ENCODE measurements at places on chromosomes 6 and 20.

- DNase-seq: no peak
These were observed 3.1 kb downstream of the LRP11 start for GRCh38 chr6:149860834-149861602.

- DNase-seq: no peak
These were observed 121.7 kb upstream of the MYLIP start for GRCh38 chr6:16007146-16007545.

DNA sequence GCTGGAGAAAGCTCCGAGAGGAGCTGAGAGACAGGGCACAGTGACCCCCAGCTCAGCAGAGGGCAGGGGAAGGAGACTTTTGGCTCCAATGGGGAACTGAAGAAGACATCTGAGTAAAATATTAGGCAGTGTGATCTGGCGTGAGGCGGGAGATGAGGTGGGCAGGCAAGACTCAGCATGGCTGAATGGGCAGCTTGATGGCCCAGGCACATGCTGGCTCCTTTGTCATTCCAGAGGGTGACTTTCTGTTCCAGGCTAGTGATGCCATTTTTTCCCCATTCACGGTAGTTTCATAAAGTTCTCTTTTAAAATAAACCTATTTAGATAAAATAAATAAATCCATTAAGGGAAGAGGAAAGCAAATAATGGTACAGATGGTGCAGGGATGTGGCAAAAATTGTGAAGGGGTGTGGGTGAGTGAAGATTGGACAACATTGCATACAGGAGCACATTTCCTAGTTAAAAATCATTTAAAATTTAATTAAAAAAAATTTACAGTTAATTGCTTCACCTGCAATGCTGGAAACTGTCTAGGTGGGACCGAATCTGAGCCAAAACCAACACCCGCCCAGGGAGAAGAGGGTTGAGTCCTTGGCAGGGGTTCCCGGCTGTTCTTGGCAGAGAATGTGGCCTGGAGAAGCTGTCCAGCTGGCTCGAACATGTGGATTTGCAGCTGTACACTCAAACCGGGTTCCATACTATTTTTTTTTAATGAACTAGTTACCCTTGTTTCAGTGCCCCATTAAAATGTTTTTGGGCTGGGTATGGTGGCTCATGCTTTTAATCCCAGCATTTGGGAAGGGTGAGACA is 41.7 kb upstream of the PRELID3B start:
- no peak for DNase-seq

DNA sequence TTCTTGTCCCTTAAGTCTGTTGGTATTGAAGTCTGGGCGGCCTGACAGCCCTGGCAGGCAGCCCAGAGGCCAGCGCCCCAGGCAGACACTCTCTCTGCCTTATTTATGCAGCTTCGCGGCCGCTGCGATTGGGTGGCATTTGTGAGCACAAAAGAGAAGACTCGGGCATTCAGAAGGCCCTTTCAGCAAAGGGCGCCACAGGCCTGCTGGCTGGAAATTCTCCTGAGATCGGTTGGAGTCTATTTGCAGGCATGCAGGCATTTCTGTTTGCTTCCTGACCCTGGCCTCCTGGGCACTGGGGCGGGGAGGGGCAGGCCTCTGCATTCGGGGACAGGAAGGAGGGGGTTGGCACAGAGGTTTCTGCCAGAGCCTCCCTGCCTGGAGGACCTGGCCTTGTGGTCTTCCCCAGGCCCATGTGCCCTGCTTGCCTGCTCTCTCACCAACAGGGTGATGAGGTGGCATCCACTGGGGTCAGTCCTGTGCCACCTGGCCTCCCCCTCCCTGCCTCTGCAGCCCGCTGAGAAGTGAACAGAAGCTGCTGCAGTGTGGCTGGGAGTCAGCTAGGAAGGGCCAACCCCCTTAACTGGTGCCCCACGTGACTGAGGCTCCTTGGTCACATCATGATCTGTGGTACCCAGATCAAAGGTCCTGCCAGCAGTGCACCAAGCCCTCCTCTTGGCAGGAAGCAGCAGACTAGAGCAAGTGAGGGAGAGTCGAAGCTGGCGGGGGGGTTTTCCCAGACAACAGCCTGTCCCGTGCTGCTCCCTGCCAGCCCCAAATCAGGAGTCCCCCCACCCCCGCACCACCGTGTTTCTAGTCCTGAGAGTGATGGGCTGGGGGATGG is 16.6 kb upstream of the CCDC167 start:
- no peak for DNase-seq

GRCh38 chr6:153852034-153852433 is 187.0 kb upstream of the OPRM1 start:
- DNase-seq: no peak

GRCh38 chr20:45629496-45630100 is at the start of gene WFDC10A:
Gene WFDC10A, plus strand, starts transcription at chr20:45629739. Its CDS starts 75 bp downstream, at chr20:45629814.
- peak; percentile 34 for DNase-seq

DNA sequence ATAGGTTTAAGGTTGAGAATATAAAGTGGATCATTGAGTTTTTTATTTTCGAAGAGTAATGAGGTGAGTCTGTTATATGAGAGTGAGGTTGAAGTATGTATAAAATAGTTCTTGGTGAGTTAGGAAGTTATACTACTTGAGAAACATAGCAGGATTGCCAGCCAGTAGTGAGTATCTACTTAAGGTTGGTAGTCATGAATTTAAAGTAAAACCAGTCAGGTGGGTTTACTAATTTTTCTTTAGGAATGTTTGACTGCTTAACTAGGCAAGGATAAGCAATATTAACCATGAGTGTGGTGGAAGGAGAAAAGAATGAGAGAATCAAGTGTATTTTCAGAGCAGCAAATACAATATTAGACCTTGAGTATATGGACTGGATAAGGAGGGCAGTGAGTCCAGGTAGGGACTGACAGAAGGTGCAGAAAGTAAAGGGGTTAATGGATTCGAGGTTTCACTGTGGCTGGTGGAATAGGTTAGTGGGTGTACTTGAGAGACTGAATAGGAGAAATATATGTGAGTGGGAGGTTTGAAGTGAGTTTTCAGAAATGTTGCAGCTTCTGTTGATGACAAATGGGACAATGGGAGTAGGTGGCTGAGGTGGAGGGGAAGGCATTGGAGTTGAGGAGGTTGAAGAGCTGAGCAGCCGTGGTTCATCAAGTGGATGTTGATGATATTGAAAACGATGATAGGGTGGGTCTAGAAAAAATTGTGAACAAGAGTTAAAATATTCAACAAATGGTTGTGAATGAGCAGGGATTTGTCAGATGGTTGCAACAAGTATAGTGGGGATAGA is 232.5 kb upstream of the ASCC3 start:
- DNase-seq: no peak

DNA sequence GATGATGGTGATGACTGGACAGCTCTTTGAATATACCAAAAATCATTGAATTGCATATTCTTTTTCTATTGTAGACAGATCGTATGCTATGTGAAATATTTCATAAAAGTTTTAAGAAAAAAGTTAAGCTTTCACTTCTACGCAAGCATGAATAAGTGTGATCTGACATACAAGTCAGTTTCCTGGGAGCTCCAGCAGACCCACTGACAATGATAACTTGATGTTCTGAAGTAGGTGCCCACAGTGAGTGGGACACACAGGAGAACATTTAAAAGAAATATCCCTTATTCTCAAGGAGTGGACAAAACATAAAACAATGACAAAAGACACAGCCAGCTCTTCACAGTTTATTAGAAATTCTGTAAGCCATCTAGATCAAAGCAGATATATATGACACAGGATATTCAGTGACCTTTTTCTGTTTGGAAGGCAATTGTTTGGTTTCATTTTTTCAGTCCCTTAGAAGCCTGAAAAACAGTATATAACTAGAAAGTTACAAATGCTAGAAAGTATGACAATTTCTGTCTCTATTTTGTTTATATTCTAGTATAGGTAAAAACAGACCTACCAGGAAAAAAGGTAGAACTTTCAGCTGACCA is 101.4 kb downstream of the IRF4 start:
- no peak for DNase-seq

GRCh38 chr6:9702914-9703313 is 712.0 kb downstream of the TFAP2A start:
- no peak for DNase-seq

DNA sequence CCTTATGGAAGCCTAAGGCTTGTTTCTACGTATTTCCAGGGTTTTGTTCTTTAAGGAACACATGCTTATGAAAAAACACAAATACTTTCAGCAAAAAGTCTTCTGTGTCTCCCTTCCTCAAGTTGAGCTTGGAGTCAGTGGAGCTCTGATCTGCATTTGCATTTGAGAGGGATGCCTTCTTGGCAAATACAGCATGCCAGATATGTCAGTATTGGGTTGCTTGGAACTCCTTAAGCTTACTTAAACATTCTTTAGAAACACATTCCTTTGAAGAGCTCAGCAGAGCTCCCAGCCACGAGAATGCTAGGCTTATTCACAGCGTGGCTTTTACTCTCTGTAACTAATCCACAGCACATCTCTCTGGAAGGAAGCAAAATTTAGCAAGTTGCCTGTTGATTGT is 68.3 kb downstream of the ANKRD6 start:
- no peak for DNase-seq

DNA sequence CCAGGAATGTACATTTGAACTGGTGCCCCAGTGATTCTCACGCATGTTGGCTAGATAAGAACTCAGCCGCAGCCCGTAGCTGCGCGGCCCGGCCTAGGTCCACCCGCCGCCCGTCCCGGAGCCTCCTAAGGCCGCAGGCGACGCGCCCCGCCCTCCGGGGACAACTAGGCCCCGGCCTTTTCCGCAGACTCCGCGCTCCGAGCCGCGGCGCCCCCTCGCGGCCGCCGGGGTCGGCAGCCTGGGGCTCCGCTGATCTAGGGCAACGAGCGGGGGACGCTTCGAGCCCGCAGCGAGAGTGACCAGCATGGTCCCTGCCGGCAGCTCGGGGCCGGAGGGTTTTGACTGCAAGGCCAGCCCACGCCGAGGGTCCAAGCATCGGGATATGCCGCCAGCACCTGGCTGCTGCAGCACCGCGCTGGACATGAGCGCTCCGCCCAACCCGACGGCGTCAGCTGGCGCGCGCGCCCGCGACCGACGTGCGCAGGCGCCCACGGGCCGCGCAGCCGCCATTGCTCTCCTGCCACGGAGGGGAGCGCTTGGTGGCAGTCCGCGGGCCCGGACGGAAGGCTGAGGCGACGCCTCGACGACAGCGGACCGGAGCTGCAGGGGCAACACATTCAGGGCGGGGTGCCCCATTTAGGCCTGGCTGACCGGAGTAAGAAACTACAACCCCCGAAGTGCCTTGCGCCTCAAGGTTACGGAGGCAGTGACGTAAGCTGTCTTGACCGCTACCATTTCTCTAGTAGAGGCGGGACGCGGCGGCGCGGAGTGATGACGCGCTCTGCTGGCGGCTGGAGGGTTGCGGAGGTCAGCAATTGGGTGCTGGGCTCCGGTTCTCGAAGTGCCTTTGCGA is at the start of gene AP5S1:
TSS of gene AP5S1 (plus strand) at position 500 of the 853 bp plus-strand sequence. CDS start 1,571 bp downstream, outside the sequence.
- DNase-seq: peak; percentile 100

- DNase-seq: no peak
These were observed 12.8 kb downstream of the ADNP start for GRCh38 chr20:50918403-50918802.

DNA sequence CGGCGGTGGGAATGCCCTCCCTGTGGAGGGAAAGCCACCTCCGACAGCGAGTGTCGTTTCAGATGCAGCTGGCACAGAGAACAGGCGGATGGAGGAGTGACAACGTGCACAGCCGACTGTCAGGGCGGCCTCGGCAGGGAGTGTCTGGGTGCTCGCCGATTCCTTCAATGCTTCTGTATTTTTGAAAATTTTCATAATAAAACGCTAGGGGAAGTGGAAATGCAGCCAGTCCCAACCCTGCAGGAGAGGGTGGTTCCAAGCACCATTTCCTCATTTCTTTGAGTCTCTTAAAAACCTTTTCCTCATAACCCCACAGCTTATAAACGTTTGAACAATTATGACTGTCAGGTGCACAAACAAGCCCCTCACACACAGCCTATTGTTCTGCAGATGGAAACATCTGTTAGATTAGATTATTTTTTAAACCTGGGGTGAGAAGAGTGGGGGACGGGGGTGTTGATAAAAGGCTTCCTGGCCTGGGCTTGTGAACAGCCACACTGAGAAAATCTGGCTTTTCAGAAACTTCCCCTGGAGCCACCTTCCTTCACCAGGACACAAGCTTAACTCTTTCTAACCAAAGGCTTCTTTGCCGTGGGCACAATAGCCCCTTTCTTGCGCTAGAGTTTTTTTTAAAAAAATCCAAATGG is 228.9 kb downstream of the ANKRD60 start:
- peak; percentile 43 for DNase-seq

DNA sequence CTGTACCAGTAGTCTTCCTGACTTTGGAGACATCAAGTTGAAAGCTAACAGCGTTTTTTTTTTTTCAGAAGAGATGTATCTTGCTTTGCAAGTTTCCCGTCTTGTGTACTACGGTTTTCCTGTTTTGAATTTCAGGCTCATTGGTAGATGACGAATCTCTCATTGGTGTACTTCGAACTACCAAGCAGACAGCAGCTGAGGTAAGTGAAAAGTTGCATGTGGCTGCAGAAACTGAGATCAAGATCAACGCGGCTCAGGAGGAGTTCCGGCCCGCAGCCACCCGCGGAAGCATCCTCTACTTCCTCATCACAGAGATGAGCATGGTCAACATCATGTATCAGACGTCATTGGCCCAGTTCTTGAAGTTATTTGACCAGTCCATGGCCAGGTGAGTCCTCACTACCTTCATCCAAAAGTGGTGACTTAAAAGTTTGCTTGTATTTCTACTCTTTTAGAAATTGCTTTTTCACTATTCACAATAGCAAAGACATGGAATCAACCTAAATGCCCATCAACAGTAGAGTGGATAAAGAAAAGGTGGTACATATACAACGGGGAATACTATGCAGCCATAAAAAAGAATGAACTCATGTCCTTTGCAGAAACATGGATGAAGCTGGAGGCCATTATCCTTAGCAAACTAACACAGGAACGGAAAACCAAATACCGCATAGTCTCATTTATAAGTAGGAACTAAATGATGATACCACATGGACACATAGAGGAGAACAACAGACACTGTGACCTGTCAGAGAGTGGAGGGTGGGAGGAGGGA is 110.6 kb upstream of the GLP1R start:
- no peak for DNase-seq

- no peak for DNase-seq
These were observed 156.1 kb downstream of the F13A1 start for GRCh38 chr6:6164367-6164766.

- DNase-seq: no peak
These were observed 109.6 kb upstream of the RREB1 start for GRCh38 chr6:6998194-6998569.

GRCh38 chr6:134398453-134398852 is 80.5 kb upstream of the SGK1 start:
- DNase-seq: no peak

DNA sequence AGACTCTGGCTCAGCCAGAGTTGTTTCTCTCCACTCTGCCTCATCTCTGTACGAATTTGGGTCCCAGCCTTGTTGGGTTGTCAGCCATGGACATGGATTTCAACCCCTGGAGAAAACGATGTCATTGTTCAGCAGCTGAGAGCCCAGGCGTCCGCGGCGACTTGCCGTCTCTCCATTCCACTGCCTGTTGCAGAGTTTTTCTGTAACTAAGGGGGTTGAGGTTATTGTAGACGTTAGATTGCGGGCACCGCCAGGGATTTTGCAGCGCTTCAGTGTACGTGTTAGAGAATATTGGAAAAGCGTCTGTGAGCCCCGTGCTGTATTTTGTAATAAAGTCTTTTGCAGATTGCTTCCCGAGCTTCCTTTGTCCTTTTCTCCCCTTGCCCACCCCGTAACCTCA is 13.1 kb upstream of the RBM38 start:
- DNase-seq: peak; percentile 77

- no peak for DNase-seq
These were observed 128.3 kb downstream of the FOXA2 start for GRCh38 chr20:22456109-22456508.
